Ammon's horn (tissue), 1 donor: ENCODE measurements at places on chromosomes 4 and X.

DNA sequence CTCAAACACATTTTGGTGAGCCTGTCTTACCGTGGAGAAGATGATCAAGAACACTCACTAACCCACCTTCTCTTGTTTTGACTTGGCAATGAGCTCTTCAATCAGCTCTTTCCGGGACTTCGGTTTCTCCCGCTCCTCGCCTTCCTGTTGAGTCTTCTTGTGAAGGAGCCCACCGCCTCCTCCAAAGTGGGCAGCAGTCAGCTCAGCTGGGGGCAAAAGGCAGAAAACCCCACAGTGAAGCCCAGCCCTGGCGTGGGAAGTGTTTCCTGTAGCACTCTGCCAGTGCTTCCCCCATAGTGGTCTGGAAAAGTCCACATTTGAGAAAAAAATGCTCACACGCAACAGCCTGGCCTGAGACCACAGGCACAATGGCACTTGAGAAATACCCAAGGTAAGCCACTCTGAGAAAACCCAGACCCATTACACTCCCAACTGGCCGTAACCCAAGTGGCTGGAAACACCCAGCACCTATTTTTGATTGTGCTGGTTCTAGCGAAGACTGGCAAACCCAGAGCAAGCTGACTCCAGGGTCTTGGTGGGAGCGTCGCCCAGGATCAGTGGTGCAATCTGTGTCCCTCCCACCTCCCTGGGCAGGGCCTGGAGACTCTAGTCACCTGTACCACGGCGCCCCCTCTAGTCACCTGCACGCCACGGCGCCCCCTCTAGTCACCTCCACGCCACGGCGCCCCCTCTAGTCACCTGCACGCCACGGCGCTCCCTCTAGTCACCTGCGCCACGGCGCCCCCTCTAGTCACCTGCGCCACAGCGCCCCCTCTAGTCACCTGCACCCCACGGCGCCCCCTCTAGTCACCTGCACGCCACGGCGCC lies 8.6 kb downstream of the NOP14 start:
- DNase-seq, result no peak

GRCh38 chr4:40856277-40856839 lies 106.6 kb downstream of the NSUN7 start:
- DNase-seq, result no peak

DNA sequence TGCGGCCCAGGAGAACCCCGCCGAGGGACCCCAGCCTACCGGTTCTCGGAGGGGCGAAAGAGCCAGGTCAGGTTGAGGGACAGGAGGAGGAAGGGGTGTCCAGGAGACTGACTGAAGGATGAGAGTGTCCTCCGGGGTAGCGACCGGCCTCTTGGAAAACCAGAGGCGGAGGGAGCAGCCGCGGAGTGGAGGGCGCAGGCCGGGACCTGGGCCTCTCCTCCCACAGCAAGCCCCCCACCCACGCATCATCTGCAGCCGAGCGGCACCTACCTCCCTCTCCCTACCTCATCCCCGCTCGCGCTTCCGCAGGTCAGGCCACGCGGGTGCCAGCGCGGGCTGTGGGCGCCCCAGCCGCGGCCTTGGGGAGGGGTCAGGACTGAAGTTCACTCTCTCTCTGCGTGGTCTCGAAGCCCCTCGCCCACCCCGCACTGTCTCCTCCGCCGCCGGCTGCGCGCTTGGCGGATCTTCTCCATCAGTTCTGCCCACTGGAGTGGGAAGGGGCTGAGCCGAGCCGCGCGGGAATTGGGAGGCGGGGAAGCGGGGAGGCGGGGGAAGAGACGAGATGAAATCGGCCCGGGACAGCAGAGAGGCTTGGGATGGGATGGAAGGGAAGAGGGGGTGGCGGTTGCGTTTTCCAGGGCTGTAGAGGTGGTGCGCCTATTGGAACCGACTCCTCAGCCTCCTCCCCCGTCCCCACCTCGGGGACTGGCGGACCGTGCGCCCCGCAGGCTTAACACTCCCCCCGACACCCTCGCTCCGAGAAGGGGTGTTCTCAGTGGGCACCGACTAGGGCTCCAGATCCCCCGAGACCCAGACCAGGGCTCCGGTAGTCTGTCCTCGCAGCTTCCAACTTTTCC lies 1.8 kb downstream of the NLGN4X start:
- peak; percentile 5 for DNase-seq

DNA sequence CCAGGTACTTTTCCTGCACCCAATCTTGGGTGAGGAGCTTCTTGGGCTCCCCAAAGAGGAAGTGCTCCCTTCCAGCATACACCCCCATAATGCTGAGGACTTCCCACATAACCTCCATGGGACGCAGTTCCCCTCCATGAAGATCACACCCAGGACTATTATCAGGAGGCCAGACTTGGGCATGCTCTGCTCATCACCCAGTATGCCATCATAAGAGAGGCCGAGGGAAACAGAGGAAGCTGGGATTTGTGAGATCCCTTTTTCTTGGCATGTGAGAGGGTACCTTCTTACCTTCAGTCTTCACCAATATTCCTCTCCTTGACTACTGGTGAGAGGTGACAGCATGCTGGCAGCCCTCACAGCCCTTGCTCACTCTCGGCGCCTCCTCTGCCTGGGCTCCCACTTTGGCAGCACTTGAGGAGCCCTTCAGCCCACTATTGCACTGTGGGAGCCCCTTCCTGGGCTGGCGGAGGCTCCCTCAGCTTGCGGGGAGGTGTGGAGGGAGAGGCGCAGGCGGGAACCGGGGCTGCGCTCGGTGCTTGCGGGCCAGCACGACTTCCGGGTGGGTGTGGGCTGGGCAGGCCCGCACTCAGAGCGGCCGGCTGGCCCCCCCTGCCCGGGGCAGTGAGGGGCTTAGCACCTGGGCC lies 15.7 kb upstream of the HSFX1 start:
- no peak for DNase-seq

GRCh38 chr4:40446839-40447238 lies 111.7 kb downstream of the CHRNA9 start:
- no peak for DNase-seq

DNA sequence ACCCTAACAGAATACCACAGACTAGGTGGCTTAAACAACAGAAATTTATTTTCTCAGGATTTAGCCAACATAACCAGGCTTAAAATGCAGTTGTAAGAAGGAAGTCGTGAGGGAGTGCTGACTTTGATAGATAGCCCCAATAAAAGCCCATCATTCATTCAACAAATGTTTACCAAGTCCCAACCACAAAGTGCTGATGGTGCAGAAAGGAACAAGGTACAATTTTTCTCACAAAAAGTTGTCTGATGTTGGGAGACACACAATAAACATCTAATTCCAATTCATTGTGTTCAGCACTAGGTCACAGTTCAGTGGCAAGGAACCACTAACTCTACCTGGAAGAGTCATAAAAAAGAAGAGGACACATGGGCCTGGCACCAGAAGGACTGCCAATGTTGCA lies 42.2 kb downstream of the AKAP4 start:
- DNase-seq, result no peak

GRCh38 chrX:107646735-107647134 lies 18.4 kb downstream of the PRPS1 start:
- no peak for DNase-seq

- DNase-seq, result no peak
Observed at GRCh38 chr4:102008711-102009110, 218.2 kb downstream of the BANK1 start.

DNA sequence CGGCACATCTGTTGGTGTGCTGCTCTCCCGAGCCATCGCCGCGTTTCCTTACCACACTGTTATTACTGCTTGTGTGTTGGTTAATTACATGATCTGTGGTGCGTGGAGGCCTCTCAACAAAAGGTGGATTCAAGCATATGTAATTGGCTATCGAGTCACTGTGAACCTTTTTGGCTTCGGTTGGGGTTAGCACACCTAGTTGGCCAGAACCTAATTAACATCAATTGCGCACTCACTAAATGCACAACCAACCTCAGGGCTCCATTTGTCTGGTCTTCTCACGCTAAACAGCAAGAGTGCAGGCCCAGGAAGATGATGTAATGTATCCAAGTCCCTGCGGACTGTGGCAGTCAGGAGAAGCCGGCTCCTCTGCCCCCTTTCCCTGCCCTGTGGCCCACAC lies 17.4 kb downstream of the ENPP6 start:
- no peak for DNase-seq

DNA sequence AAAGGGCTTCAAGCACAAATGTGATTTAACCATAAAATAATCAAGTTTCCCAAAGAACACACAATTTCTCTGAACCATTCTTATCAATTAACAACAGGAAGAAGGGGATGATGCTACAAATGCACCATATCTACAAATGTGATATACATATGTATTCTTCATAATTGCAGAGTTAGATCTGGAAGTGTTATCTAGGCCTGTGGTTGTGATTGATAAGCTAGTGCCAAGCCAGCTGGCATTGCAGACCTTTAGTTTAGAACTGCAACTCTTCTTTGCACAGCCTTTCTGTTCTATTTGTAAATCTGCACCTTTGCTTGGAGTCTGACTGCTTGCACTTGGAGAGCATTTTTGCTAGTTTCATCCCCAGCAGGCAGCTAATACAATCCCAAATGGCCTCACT lies 145.5 kb upstream of the NPY2R start:
- no peak for DNase-seq

- peak; percentile 8 for DNase-seq
Observed at GRCh38 chrX:32985544-32985943, 225.8 kb downstream of the DMD start.

GRCh38 chr4:106676173-106676921 lies 307.8 kb upstream of the GIMD1 start:
- no peak for DNase-seq

DNA sequence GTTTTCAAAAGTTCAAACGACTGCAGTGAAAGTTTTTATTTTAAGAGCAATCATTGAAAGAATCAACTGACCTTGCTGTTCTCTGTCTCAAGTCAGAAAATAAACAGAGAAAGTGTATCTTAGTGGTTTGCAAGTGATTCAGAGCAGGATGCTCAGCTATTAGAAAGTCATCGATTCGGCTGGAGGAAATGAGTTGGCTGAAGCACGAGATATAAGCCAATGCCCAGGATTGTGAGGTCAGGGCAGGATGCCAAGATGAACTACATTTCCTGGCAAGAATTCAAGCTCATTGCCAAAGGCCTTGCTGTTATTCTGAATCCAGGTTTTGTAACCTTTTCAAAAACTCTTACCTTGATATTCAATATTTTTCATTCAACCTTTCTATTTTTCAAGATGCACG lies 541.4 kb upstream of the BOD1L1 start:
- DNase-seq, result no peak
